Hematopoietic multipotent progenitor cell treated with erythropoietin and hydrocortisone succinate and interleukin-3 and kit ligand, for 17 days (in vitro differentiated cells): ENCODE measurements at places on chromosomes 4 and X.

- DNase-seq, result no peak
These were observed 58.7 kb downstream of the RASGEF1B start for GRCh38 chr4:81412946-81413495.

- DNase-seq, result no peak
These were observed 78.3 kb downstream of the GASK1B start for GRCh38 chr4:158094413-158095134.

GRCh38 chrX:53354669-53355068 lies 67.8 kb downstream of the SMC1A start:
- DNase-seq, result no peak

GRCh38 chr4:142565771-142566170 lies 280.3 kb downstream of the INPP4B start:
- no peak for DNase-seq

GRCh38 chr4:11881364-11881763 lies 452.7 kb upstream of the HS3ST1 start:
- DNase-seq, result no peak

- no peak for DNase-seq
These were observed 77.1 kb downstream of the DCTD start for GRCh38 chr4:182840108-182840507.

GRCh38 chrX:154401918-154402621 lies 3.9 kb downstream of the RPL10 start:
- no peak for DNase-seq

- no peak for DNase-seq
These were observed 34.0 kb upstream of the BMP15 start for GRCh38 chrX:50876551-50876950.

GRCh38 chrX:148282504-148282903 lies 217.9 kb upstream of the AFF2 start:
- DNase-seq, result no peak

DNA sequence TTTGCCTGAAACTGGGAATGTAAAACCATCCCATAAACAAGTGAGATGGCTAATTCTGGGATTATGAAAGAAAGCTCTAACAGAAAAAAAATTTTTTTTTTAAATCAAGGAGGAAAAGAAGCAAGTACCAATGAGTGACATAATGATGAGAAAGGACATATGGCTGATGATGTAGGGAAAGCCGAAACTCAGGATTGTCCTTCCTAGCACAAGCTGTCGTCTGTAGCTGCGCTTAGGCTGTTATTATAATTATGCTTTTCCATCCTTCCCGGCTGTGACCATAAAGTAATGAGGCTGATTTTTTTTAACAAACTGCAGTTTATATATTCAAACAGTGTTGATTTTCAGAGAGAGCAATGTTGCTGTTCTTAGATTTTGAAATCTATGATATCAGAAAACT lies 209.8 kb upstream of the NOCT start:
- DNase-seq, result no peak

GRCh38 chr4:85102606-85103005 lies 136.1 kb upstream of the WDFY3 start:
- DNase-seq, result no peak

DNA sequence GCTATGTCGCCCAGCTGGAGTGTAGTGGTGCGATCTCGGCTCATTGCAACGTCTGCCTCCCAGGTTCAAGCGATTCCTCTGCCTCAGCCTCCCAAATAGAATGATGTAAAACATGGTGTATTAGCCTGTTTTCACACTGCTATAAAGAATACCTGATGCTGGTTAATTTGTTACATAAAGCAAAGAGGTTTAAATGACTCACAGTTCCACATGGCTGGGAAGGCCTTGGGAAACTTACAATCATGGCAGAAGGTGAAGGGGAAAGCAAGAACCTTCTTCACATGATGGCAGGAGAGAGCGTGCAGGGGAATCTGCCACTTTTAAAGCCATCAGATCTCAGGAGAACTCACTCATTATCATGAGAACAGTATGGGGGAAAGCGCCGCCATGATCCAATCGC lies 1191.8 kb downstream of the ARAP2 start:
- no peak for DNase-seq
